ENCODE measurements at places on chromosomes 12 and 14.

GRCh38 chr14:69683971-69684370 is 72.6 kb downstream of the SUSD6 start:
- no peak for DNase-seq

GRCh38 chr14:59356312-59356711 is 108.9 kb downstream of the GPR135 start:
- no peak for DNase-seq

GRCh38 chr12:1972260-1972659 is 32.0 kb downstream of the DCP1B start:
- DNase-seq: no peak

DNA sequence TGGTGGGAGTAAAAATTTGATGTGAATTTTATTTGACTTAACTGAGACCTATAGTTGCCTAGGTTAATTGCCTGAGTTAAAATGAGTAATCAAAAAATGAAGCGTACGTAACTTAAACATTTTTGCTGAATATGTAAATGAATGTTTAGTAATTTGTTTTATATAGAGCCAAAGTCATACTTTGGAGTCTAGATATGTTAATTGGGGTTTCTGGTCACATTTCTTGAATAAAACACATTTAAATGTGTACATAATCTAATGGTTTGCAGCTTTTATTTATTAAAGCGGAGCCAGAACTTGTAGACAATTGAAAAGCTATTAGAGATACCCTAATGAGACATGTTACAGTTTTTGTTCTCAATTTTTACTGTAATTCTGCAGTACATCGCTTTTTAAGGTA is 71.2 kb downstream of the AEBP2 start:
- no peak for DNase-seq

Data from CD4-positive, alpha-beta T cell treated with Interleukin-4 for 1 hour (primary cell).